ENCODE measurements at places on chromosomes 3 and 15.

DNA sequence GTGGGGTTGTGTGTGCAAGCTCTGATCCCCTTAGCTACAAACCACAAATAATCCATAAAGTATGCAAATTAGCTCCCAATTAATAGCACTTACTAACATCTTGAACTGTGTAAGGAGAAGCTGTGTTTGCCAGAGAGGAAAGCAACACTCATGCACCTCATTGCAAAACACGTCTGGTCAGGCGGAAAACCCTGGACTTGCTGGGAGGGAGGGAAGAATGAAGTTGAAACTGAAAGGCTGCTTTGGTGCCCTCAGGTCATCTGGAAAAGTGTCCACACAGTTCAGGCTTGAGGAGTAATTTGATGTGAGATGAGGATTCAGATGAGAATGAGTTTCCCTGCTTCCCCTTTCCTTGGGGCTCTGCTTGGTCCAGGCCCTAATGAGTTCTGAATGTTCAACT, 185.5 kb upstream of the ANKRD28 start:
- no peak for DNase-seq

GRCh38 chr3:13718000-13718399, 161.9 kb downstream of the WNT7A start:
- no peak for DNase-seq

DNA sequence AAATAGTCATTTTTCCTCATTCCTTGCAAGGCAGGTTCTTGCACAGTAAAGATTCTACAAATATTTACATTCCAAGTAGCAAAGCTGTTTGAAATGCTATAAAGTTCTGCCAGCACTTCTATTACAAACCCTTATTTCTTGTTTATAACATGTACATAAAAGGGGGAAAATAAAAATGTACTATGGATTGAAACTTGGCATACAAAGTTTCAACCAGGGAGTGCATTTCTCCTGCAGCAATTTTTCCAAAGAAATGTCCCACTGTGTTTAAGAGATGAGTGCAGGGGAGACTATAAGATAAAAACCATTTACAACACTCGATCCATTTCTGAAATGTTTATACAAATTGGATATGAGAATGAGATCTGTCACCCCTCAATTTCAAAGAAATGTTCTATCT, 3.3 kb downstream of the CNTN3 start:
- DNase-seq: no peak

DNA sequence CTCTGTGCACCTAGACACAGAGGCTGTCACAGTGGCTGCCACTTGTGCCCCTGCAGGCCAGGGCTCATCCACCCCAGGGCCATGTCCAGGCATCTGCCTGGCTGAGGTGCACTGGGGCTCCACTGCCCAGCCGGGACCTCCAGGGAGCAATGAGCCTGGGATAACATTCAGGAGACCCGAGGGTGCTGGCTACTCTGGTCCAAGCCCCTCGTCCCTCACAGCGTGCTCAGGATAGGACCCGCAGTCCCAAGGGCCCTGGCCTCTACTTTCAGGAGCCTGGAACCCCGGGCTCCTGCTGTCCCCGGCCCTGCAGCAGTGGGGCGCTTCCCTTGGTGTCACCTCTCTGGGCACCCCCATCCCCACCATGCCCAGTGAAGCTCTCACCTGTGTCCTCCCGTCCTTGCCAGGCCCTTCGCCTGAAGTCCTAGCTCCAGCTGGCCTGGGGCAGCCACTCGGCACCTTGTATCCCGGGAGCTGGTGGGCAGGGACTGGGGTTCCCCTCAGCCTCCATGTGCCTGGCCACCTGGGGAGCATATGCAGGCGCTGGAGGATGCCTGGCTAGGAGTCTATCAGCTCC, 157.8 kb downstream of the NSMCE3 start:
- DNase-seq: no peak

- peak; percentile 85 for DNase-seq
Measured at GRCh38 chr15:69760890-69761568, 308.4 kb downstream of the RPLP1 start.

- no peak for DNase-seq
Measured at GRCh38 chr15:39506146-39506545, 74.7 kb upstream of the THBS1 start.

DNA sequence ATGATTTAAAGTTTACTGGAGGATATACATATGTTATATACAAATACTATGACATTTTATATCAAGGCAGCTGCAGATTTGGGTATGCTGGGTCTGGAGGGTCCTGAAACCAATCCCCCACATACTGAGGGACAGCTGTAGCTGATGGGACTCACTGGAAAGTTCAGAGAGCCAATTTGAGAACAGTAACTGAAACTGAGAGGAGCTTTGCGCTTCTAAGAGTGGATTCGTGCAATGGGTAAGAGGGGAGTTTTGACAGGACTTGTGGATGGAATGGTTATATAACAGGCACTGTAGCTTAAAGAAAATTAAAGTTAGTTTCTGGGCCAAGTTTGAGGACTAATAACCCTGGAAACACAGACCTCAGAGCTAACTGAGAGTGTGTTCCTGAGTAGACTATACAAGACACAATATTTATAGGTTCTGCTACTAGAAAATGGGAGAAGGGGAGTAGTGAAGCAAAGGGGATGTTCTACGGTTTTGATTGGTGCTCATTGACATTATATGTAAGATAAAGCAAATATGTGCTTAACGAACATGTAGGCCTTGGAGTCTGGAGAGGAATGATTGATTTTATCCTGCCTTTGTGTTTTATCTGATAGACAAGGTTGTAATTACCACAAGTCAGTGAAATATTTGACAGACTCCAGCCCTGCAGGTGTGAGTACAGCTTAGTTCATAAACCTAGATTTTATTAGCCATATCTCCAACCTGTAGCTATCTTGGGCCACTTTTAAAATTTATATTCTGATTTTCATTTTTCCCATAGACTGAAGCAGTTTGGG, 4.8 kb upstream of the ZMAT3 start:
- DNase-seq: no peak

- DNase-seq: no peak
Measured at GRCh38 chr15:71788646-71789579, 21.4 kb upstream of the NR2E3 start.

DNA sequence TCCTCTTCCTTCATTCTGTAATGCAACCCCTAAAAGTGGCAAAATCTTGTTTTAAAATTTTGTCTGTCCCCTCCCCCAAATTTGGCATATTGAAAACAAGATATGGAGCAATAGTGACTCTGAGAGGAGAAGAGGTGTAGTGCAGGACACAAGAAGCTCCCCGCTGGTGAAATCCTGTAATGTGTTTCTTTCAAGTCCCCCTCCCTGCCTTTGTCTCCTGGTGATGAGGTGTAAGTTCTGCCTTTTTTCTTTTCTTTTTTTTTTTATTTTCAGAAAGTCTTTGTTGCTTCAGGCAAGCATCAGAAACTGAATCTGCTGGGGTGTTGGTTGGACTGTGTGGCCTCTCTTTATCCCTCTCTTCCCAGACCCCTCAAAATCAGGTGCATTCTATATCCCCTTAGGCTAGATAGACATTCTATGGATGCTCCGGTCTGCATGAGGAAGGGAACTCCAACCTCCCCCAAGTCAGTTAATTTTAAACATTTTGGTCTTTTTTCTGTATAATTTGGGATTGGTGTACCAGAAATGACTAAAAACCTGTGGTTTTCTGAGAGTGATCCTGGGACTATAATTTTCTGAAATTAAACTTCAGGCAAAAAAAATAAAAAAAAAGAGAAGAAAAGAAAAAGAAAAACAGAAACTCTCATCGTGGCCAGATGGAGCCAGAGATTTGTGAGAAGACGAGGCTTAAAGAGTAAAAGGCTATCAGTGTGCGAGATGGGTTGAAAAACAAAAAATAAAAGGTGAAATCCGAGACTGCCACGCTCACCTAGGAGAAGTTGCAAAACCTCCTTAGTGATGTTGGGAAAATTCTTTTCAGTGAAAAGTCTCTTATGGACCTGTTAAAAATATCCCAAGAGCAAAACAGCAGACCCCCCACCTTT, 21.4 kb downstream of the ACKR2 start:
- DNase-seq: no peak

DNA sequence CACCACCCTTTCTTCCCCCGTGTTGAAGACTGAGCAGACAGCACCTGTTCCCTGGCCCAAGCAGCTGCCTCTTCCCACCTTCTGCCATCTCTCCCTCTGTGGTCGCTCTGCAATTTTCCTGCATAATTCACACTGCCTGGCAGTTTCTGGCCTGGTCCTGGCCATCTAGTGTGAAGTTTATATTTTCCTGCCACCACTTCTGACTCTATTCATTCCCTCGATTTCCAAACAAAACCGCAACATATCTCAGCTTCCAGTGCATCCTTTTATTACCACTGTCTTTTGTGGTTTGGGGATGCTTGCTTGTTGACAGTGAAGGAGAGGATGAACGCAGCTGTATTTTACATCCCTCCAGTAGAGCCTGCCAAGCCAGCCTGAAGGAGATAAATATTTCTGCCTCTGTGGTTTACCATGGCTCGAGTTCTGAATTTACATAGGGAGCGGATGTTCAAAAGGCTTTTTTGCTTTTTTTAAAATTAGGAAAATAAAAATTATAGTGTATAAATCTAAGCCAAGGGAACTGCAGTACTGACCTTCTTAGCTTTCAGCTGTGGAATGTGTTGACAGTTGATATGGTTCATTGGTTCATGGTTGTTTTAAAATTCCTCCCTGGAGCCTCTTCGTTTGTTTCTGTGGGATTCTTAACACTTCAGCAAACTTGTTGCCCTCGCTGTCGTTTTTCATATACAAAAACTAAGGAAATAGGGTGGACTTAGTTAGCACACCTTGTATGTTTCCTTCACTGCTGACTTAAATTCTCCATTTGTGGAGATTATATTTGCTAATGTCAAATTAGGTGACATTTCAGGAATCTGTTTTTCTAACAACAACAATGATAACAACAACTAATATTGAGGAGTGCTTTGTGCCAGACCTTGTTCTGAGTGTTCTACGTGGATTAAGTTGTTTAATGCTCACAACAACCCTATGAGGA, 250.5 kb downstream of the ADAMTSL3 start:
- DNase-seq: no peak

DNA sequence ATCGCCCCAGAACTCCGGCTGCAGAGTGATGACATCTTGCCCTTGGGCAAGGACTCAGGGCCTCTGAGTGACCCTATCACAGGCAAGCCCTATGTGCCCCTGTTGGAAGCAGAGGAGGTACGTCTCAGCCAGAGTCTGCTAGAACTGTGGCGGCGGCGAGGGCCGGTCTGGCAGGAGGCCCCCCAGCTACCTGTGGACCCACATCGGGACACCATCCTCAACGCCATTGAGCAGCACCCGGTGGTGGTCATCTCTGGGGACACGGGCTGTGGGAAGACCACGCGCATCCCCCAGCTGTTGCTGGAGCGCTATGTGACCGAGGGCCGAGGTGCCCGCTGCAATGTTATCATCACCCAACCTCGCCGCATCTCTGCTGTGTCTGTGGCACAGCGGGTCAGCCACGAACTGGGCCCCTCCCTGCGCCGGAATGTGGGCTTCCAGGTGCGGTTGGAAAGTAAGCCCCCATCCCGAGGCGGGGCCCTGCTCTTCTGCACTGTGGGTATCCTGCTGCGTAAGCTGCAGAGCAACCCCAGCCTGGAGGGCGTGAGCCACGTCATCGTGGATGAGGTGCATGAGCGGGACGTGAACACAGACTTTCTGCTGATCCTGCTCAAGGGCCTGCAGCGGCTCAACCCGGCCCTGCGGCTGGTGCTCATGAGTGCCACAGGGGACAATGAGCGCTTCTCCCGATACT, 43.4 kb downstream of the DHX30 start:
- DNase-seq: no peak

GRCh38 chr15:84681831-84682230, 23.8 kb upstream of the NMB start:
- peak; percentile 73 for DNase-seq

- no peak for DNase-seq
Measured at GRCh38 chr3:13200946-13201345, 127.7 kb upstream of the IQSEC1 start.

GRCh38 chr3:156483961-156484787, 70.7 kb downstream of the SSR3 start:
- DNase-seq: peak; percentile 51

DNA sequence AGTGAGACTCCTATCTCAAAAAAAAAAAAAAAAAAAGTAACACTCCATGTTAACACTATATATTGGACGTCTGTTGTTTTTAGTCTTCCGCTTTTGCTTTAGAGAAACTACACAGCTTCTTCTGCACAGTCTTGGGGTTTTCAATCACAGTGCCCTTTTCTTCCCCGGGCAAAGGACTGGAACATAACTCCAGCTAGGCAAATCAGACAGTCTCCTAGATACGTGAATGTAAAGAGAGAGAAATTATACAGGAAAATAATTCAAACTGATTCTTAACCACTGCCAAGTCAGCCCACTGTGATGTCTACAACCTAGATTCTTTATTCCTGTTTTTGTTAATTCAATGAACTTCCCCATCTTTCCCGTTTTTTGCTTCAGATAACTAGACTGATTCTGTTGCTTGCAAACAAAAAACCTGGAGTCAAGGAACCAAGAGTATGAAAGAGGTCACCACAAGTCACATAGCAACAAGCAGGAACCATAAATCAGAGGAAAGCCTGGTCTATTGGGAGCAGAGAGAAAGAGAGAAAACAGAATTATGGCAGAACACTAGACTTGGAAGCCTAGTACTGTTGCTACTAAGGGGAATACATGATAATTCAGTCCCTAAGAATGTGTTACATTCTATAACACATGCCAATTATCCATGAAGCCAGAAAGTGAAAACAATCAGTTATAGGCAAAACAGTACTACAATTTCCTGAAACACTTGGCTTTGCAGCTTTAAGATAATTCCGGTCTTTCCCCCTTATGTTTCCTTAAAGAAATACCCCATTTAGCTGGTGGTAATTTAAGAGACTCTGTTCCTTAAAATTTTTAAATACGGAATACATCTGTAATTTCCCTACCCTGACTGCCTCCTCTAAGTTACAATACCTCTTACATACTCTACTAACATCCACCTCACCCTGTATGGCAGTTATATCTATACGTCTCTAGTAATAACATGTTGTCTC, 63.1 kb downstream of the TBL1XR1 start:
- no peak for DNase-seq

- DNase-seq: no peak
Measured at GRCh38 chr3:170896781-170897180, 11.7 kb downstream of the EIF5A2 start.

DNA sequence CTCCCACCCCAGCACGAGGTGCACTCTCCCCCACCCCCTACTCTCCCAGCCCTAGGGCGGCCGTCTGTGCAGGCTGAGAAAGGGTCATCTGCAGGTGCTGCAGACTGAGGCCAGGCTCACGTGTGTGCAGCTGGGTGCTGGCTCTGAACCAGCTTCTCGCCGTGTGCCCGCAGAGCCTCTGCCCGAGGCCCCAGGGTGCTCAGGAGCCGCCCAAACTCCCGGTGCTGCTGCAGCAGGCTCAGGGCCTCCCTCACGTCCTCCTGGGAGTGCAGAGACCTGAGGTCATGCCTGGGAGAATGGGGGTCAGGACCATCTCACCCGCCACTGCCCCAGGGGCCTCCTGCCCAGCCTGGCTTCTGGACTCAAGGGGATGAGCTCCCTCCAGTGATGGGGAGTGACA, 17.2 kb downstream of the SPTBN5 start:
- DNase-seq: no peak

GRCh38 chr3:120200493-120201235, 84.4 kb downstream of the GPR156 start:
- no peak for DNase-seq

GRCh38 chr15:75731248-75732151, 18.9 kb upstream of the CSPG4 start:
- no peak for DNase-seq

- DNase-seq: no peak
Measured at GRCh38 chr15:31740203-31740602, 290.1 kb upstream of the CHRNA7 start.
